ENCODE measurements at places on chromosomes 11 and 22.
A peak's percentile ranks its signal among the peaks of the same experiment; 100 is the strongest.

DNA sequence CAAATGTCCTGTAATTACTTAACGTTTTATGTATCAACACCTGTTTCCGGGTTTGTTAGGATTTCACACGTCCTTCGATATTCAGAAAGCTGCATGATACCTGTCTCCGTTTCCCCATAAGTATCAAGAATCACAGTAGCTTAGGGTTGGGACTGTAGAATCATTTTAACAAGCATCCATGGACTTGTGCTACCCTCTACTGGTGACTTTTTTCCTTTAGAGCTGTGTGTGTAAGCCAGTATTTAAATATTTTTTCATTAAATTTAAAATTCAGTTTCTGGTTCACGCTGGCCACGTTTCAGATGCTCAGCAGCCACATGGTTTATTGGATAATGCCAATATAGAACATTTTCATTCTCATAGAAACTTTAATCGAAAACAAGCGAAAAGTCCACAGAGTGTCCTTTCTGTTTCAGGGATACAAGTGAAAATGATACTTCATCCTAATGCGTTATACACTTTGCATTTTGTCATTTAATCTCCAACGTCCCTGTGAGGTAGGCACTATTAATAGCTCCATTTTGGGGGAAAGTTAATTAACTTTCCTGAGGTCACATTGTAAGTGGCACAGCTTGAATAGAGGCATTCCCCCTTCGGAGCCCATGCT, 61.5 kb upstream of the SLC25A18 start:
- H3K27me3 ChIP-seq, result peaks cover 11% of the 10 kb centered on the region
- DNase-seq, result no peak
- H3K36me3 ChIP-seq, result no peaks in the 10 kb centered on the region
- no peaks in the 10 kb centered on the region for H3K4me1 ChIP-seq
- H3K4me3 ChIP-seq, result no peak overlapping the region

DNA sequence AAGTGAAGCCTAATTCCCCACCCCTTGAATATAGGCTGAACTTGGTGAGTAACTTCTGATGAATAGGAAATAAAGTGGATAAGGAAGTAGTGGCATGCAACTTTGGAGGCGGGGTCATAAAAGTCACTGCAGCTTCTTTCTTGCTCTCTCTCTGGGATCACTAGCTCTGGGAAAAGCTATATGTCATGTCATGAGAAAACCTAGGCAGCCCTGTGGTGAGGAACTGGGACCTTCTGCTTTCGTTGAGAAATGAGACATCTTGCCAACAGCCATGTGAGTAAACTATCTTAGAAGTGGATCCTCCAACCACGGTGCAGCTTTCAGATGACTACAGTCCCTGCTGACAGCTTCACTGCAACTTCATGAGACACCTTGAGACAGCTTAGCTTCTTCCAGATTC, 15.7 kb downstream of the ZNF214 start:
- H3K4me3 ChIP-seq, result no peak overlapping the region
- H3K27me3 ChIP-seq, result peaks cover 41% of the 10 kb centered on the region
- peaks cover 2% of the 10 kb centered on the region for H3K36me3 ChIP-seq
- H3K4me1 ChIP-seq, result no peaks in the 10 kb centered on the region
- H3K27ac ChIP-seq, result no peak overlapping the region

DNA sequence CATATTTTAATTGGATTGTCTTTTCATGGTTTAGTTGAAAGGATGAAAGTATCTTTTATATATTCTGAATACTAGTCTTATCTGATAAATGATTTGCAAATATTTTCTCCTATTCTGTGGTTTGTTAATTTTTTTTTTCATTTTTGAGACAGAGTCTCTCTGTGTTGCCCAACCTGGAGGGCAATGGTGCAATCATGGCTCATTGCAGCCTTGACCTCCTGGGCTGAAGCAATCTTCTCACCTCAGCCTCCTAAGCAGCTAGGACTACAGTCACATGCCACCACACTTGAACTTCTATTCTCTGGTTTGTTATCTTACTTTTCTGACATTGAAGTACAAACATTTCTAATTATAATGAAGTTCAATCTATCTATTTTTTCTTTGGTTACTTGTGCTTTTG, 30.0 kb upstream of the FAR1 start:
- no peak overlapping the region for H3K27ac ChIP-seq
- peaks cover 71% of the 10 kb centered on the region for H3K27me3 ChIP-seq
- DNase-seq, result no peak
- H3K4me3 ChIP-seq, result no peak overlapping the region
- H3K36me3 ChIP-seq, result no peaks in the 10 kb centered on the region
- no peaks in the 10 kb centered on the region for H3K4me1 ChIP-seq

GRCh38 chr11:363948-364761, 5.1 kb upstream of the B4GALNT4 start:
- H3K36me3 ChIP-seq, result peaks cover 3% of the 10 kb centered on the region
- peak overlapping the region; percentile 23 for H3K4me3 ChIP-seq
- peaks cover 30% of the 10 kb centered on the region for H3K4me1 ChIP-seq
- DNase-seq, result peak; percentile 66

- no peaks in the 10 kb centered on the region for H3K4me1 ChIP-seq
- H3K27me3 ChIP-seq, result no peaks in the 10 kb centered on the region
- no peak overlapping the region for H3K4me3 ChIP-seq
Observed at GRCh38 chr11:1403721-1404460, 14.2 kb downstream of the BRSK2 start.

GRCh38 chr11:32435152-32435480, 223 bp downstream of the WT1 start:
- H3K27me3 ChIP-seq, result peaks cover 91% of the 10 kb centered on the region
- peaks cover 2% of the 10 kb centered on the region for H3K36me3 ChIP-seq
- no peak overlapping the region for H3K27ac ChIP-seq

DNA sequence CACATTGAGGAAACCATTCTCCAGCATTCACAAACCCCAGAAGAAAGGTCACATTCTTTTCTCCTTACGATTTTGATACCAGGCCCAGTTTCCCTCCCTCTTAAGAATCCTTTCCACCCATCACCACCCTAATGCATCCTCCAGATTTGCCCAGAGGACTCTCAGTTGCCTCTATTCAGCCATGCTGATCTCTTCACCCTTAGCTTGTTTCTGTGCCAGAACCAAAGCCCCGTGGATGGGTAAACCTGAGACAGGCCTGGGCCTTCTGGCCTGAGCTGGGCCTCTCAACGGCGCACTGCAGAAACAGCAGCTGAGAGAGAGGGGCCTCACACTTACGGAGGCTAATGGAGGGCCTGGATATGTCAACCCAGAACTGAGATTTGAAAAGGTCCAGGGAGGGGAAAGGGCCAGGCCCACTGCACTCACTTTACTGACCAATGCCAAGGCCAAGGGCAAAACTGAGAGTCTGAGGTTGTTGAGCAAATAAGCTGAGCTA, 32.2 kb upstream of the OAF start:
- peaks cover 2% of the 10 kb centered on the region for H3K36me3 ChIP-seq
- no peak overlapping the region for H3K4me3 ChIP-seq
- no peak for DNase-seq
- no peak overlapping the region for H3K27ac ChIP-seq
- peaks cover 56% of the 10 kb centered on the region for H3K27me3 ChIP-seq

DNA sequence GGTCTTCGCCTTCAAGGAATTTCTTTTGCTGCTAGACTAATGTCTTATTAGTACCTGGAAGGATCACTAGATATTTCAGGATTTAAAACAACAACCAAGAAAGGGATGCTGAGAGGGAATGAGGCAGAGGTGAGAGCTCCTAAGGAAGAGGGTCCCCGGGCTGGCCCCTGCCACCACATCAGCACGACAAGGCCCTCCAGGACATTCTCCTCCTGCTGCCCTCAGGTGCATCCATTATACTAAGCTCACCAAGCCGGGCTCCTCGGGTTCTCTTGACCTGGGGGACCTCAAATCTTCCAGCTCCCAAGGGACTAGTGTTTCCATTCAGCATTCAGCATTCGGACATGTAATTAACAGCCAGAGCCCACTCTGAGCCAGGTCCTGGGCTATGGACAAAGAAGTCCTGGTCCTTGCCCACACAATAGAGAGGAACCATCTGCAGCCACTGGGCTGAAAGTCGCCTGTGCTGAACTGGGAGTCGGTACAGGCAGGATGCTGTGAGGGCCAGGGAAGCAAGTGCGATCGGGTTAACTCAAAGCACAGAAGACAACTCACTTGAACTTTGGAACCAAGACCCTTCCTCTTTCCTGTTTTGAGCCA, 29.4 kb upstream of the OAF start:
- no peak for DNase-seq
- peaks cover 48% of the 10 kb centered on the region for H3K27me3 ChIP-seq
- H3K27ac ChIP-seq, result no peak overlapping the region

DNA sequence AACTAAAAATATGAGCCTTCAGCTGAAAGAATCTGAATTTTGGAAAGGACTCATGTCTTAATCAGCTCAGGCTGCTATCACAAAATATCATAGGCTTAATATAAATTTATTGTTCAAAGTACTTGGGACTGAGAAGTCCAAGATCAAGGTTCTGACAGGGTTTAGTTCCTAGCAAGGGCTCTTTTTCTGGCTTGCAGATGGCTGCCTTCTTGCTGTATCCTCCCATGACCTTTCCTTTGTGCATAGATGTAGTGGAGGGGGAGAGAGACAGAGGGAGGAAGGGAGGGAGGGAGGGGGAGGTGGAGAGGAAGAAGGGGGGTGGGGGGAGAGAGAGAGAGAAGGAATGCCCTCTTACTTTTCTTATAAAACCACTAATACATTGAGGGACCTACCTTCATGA, 306.8 kb upstream of the DDI1 start:
- H3K4me1 ChIP-seq, result no peaks in the 10 kb centered on the region
- H3K27ac ChIP-seq, result no peak overlapping the region
- no peaks in the 10 kb centered on the region for H3K27me3 ChIP-seq
- H3K36me3 ChIP-seq, result no peaks in the 10 kb centered on the region
- no peak for DNase-seq

- peaks cover 58% of the 10 kb centered on the region for H3K36me3 ChIP-seq
- DNase-seq, result no peak
- no peaks in the 10 kb centered on the region for H3K27me3 ChIP-seq
- no peaks in the 10 kb centered on the region for H3K4me1 ChIP-seq
- no peak overlapping the region for H3K4me3 ChIP-seq
Observed at GRCh38 chr11:4125141-4125540, 30.5 kb downstream of the RRM1 start.

DNA sequence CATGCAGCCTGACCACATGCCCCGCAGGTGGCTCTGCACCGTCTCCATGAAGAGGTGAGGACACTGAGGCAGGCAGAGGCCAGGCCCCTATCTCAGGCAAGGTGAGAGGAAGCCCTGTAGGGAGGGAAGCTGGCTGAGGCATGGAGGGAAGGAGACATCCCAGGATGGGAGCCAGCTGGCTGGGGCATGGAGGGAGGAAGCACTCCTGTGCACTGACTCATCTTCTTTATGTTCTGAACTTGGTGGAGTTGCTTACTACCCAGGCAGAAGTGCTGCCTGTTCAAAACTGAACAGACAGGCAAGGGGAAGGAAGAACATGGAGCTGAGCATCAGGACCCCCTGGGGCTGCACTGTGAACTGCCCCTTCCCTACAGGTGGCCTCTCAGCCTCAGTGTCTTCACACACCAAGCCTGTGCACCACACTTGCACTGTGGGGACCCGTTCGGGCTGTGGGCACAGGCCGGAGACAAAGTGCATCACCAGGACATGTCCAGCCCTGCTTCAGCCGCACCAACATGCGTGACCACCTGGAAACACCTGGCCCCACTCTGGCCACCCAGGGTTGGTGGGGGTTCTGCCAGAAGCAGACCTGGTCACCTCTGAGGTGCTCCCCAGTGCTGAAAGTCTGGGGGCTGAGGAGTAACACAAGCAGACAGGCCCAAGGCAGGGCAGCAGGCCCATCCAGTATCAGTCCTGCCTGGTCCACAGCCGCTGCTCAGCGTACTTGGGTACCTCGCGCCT, 55.5 kb downstream of the DGCR2 start:
- H3K4me1 ChIP-seq, result peaks cover 14% of the 10 kb centered on the region
- H3K36me3 ChIP-seq, result peaks cover 40% of the 10 kb centered on the region
- no peak for DNase-seq
- no peak overlapping the region for H3K4me3 ChIP-seq

GRCh38 chr11:66317723-66318599, 1.1 kb upstream of the CD248 start:
- DNase-seq, result no peak
- H3K4me3 ChIP-seq, result peak overlapping the region; percentile 61
- H3K36me3 ChIP-seq, result peaks cover 12% of the 10 kb centered on the region
- peak overlapping the region; percentile 85 for H3K27ac ChIP-seq
- peaks cover 37% of the 10 kb centered on the region for H3K4me1 ChIP-seq
